ENCODE measurements at places on chromosomes 1 and 21.

- no peak for DNase-seq
Observed at GRCh38 chr21:34878940-34879339, 170.2 kb downstream of the RUNX1 start.

DNA sequence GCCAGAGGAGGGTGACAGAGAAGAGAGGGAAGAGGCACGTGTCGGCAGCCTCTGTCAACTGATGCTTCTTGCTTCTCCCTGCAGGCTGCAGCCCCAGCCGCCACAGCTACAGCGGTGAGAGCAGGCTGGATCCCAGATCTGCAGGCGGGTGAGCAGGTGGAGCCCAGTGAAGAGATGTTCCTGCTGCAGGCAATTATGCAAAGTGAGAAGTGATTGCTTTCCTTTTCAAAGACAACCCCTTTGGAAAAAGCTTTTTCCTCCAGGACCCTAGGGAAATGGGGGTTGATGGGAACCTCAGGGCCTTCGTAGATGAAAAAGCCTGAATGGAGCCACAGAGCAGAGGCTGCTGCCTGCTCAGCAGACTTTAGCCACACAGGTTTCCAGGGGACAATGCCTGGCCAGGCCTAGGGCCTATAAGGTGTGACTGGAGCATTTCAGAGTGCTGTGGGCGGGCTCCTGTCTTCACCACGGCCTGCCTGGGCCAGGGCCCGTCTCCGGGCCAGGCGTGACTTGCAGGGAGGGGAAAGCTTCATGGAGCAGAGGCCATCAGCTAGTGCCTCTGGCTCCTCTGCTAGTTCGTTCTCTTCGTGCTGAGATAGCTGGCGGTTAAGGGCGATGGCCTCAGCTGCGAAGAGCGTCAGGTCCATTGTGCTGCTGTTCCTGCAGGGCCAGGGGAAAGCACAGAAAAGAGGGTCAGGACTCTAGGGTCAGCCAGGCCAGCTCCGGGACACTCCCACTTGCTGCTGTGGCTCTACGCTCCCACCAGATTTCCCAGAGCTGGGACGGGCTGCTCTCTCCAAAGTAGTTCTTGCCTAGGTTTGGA is 6.9 kb upstream of the KNCN start:
- DNase-seq, result peak; percentile 16

GRCh38 chr21:41357546-41357945 is 4.3 kb upstream of the MX2 start:
- DNase-seq, result no peak

GRCh38 chr1:151520359-151520758 is 9.2 kb downstream of the CGN start:
- no peak for DNase-seq

DNA sequence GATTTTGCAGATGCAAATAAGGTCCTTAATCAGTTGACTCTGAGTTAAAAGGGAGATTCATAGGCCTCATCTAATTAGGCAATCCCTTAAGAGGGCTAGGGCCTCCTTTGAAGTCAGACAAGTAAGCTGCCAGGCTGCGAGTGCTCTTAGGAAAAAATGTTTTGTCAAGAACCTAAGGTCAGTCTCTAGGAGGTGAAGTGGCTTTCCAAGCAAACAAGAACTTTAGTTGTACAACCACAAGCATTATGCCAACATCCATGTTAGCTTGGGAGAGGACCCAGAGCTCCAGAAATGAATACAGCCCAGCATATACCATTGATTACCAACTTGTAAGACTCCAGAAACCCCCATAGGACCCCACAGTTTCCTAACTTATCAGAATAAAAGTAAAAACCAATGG is 1366.2 kb downstream of the PLA2G4A start:
- DNase-seq, result no peak

DNA sequence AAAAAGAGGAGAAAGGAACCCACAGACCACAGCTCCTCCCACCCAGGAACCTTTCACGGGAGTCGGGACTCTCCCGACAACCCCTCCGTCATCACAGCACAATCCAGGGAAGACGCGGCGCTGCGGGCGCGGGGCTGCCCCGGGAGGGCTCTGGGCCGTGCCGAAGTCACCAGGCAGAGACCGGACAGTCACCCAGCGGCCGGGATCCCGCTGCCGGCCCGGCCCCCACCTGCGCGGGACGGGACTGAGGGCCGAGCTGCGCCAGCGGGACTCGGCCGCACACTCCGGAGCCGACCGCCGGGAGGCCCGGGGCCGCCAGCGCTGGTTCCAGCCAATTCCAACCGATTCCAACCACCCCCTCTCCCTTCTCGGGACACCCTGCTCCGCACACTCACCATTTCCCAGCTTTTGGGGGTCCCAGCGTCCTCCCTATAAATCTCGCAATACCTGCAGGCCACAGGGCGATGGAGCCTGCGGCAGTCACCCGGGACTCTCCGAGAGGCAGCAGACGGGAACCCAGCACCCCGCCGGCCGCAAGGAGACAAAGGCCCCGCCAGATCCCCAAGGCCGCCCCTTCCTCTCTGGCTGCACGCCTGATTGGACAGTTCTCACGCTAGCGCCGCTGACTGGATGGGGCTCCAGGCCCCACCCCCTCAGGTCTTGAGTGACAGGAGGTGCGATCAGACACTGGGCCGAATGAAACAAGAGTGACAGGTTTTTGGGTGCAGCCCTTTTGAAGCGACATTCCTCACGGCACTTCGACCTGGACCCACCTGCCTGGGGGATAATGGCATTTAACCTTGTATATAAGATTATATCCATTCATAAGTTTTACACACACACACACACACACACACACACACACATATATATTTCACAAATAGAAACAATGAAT is at the start of gene ZNF695:
TSS of gene ZNF695 (minus strand) at position 547 of the 895 bp plus-strand sequence. CDS start at position 398, 149 bp downstream.
- DNase-seq, result no peak

DNA sequence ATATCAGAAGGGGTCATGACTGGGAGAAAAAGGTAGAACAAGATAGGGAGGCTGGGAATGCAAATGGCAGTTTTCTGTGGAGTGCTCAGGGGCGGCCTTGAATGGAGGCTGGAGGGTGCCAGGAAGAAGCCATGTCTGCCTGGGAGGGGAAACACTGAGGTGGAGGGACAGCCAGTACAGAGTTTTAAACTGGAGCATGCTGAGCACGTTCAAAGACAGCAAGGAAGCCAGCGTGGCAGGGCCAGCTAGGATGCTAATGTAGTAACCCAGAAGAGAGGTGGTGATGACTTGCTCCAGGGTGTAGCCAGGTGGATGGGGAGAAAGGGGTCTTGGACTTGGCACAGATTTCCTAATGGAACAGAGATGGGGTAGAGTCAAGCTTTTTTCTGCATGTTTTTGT is 445.8 kb upstream of the VAMP3 start:
- no peak for DNase-seq

DNA sequence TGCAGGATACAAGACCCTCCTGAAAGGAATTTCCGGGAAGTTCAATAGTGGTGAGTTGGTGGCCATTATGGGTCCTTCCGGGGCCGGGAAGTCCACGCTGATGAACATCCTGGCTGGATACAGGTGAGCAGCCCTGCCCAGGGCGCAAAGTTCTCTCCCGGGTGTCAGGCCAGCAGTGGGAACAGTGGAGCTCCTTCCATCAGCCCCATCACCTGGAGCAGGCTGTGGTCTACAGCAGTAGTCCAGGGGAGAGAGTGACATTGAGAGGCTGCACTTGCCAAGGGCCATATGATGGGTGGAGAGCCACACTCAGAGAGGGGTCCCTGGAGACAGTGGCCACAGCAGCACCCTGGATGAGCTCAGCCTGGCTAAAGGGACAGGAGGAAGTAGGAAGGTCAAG is 44.1 kb downstream of the TFF3 start:
- DNase-seq, result no peak

- DNase-seq, result peak; percentile 17
Observed at GRCh38 chr1:7932524-7933138, 8.0 kb downstream of the TNFRSF9 start.

DNA sequence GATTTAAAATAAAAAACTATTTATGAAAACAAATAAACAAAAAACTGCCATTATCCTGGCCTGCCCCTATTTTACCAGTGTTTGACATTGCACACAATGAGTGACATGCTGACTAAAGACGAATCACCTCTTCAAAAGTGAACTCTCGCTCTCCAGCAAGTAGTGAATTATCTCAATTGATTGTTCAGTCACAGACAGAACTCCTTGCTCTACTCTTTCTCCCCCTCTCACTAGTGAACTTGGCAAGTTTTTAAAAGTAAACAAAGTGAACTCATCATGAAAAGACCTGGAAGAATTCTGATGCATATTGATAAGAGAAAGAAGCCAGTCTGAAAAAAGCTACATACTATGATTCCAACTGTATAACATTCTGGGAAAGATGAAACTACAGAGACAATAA is 4.7 kb upstream of the C1orf52 start:
- DNase-seq, result no peak

DNA sequence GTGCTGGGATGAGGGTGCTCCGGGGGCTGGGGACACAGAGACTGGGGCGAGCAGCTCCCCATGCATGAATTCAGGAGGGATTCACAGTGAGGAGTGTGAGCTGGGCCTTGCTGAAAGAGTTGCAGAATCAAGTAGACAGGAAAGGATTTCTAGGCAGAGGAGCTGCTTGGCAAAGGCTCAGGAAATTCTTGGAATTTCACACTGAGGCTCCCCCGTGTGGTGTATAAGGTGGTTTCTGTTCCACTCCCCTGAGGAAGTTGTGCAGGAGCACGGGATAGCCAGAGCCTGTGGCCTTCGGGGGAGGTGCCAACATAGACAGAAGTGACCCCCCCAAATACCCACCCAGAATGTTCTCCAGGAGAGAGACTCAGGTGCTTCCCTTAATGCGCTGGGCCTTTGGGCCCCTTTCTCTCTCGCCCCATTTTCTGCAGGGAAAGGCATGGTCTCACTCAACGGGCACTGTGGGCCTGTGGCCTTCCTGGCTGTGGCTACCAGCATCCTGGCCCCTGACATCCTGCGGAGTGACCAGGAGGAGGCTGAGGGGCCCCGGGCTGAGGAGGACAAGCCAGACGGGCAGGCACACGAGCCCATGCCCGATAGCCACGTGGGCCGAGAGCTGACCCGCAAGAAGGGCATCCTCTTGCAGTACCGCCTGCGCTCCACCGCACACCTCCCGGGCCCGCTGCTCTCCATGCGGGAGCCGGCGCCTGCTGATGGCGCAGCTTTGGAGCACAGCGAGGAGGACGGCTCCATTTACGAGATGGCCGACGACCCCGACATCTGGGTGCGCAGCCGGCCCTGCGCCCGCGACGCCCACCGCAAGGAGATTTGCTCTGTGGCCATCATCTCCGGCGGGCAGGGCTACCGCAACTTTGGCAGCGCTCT is 58.5 kb upstream of the ACTL8 start:
- no peak for DNase-seq

DNA sequence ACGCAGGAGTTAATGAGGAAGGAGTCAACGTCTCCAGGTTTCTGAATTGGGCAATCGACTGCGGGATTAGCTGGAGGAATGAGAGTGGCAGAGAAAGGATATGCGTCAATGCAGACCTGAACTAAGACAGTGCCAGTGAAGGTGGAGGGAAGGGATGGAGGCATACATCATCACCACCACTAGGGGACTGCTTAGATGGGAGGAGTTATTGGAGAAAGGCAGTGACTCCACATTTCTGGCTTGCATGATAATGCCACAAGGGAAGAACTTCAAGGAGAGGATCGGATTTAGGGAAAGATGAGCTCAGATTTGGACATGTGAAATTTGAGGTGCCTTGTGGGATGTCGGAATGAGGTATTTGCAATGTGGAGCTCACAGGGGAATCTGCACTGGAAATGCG is 17.5 kb downstream of the VASH2 start:
- DNase-seq, result peak; percentile 12

- no peak for DNase-seq
Observed at GRCh38 chr1:229889031-229889517, 178.0 kb upstream of the GALNT2 start.

DNA sequence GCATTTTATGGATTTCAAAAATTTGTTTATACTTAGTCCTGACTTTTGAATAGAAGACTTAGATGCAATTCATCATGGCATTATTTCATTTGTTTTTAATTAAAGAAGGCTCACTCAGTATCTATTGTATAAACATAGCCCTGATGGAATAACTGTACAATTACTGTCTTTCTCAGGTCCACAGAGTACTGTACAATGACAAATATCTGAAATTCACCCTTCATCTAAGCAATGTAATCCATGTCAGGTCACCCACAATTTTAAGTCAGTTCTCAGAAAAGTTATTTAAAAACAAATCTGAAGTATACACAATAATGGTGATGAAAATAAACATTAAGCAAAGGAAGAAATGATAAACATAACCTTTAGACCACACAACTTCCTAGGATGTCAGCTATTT is 311.9 kb downstream of the GRIK1 start:
- no peak for DNase-seq

DNA sequence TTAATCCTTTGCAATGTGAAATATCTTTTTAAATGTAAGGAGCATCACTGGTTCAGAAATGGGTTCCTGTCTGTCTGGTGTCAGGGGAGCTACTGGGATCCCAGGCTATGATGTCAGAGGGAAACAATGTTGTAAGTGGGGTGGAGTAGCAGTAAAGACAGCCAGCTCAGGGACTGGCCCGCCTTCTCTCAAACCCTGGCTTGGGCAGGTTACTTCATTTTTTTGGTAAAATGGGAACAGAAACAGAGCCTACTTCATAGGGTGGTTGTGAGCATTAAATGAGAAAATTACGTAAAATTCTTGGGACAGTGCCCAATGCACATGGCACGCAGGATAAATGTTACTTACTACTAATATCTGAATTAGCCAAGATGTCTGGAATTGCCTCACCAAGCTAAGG is 30.7 kb upstream of the IL20 start:
- DNase-seq, result no peak

DNA sequence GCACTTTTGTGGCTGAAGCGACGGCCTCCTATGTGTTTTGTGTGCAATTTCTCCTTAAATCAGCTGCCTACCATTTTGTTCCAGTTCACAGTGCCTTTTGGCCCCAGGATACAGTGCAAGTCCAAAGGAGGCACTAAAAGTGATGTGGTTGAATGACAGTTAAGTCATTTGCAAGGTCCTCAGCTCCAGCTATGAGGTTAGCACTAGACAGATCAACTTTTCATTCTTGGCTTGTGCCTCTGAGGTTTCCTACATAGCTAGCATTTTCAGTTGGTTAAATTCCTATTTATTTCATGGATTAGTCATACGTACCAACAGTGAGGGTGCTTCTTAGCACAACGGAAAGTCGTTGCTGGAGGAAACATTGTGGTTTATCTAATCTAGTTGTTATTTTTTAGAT is 59.3 kb upstream of the NTPCR start:
- no peak for DNase-seq

- no peak for DNase-seq
Observed at GRCh38 chr1:197149340-197149739, 2.9 kb upstream of the ASPM start.

DNA sequence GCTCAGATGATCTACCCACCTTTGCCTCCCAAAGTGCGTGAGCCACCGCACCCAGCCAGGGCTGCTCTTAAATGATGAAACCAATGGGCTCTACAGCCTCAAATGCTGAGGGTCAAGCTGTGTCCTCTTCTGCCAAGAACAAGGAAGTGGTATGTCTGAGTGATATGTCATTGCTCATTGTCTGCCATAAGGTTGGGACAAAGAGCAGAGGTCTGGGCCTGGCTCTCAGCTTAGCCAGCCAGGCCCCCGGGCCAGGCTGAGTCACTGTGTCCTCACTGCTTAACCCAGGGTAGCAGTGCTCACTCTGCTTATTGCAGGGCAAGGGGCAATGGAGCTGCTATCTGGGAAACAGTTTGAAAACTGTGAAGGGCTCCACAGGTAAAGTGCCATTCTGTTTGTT is 8.3 kb upstream of the ETS2 start:
- no peak for DNase-seq

GRCh38 chr1:245433561-245433960 is 278.8 kb downstream of the KIF26B start:
- no peak for DNase-seq
